ENCODE measurements at places on chromosomes 6 and 20.

DNA sequence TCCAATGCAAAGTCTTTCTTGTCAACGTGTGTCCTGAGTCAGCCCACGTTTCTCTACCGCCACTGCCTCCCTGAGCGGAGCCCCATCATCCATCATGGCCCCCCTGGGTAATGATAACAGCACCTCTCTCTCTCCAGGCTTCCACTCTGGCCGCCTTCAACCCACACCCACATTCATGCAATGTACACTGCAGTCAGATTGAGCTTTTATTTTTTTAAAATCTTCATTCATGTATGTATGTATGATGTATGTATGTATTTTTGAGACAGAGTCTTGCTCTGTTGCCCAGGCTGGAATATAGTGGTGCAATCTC, 245.2 kb downstream of the PREX1 start:
- DNase-seq, result no peak

DNA sequence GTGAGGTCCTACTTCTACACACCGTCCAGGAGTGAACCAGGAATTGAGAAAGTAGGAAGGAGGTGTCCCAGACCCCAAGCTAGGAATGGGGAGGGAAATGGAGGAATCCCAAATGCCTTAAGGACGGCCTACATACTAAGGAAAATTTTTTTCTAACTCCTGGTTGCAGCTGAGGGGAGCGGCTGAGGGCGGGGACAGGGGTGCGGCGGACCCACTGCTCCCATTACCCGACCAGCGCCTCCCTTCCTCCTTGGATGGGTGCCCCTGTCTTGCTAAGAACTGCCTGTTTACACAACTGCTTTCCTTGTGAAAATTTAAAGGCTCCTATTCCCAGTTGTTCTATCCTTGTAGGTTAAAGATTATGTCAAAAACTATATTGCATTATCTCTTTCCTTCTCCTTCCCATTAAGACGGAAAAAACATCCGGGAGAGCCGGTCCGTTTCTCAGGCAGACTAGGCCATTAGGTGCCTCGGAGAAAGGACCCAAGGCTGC, 699 bp upstream of the HSPA1B start:
- DNase-seq, result peak; percentile 75

GRCh38 chr6:73074175-73074574, 151.1 kb downstream of the KHDC1L start:
- peak; percentile 53 for DNase-seq

DNA sequence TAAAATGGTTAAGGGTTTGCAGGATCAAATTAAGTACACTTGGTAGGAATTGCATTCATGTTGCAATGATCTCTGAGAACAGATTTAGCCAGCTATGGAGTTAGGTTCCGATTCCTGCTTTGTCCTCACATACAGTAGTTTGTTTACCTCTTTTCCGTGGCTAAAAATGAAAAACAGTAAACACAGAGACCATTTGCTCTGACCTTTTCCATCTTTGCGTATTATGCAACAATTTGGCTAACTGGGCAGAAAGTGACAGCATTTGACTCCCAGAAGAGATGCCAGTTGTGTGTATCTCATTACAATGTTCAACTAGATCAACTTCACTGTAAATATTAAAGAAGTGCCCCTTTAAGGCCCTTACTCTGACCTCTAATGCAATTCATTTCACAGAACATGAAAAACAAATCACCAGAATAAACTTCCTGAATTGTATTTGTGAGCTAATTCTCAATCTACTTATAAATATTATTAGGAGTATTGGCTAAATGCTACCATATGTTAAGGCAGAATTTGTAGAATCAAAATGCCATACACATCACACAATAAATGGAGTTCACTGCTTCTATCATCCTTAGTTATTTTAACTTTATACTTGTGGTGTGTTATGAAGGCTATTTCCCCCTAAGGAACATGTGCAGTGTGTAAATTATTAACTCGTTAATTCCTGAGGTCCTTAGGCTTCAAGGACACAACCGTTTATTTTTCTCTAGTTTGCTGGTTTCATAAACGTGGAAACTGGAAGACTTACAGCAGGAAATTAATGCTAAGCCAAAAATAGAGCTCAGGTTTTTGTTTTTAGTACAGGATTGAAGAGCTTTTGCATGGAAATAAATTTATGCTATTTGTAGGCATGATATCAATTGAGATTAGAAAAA, 380.7 kb upstream of the CITED2 start:
- DNase-seq, result no peak

DNA sequence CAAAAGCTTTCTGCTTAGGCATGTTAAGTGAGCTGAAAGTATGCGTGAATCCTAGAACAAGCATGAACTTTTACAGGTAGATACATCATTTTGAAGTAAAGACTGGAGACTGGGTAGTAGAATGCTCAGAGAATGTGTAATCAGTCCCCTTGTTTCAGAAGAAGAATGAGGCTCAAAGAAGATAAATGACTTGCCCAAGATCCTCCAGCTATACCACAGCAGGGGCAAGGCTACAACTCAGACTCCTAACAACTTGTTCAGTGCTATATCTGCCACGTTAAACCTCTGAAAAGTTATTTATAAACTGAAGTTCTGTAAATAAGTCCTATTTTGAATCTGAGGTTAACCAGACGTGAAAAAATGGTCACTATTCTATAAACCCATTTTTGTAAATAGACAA, 2.9 kb downstream of the RIPOR2 start:
- DNase-seq, result no peak

DNA sequence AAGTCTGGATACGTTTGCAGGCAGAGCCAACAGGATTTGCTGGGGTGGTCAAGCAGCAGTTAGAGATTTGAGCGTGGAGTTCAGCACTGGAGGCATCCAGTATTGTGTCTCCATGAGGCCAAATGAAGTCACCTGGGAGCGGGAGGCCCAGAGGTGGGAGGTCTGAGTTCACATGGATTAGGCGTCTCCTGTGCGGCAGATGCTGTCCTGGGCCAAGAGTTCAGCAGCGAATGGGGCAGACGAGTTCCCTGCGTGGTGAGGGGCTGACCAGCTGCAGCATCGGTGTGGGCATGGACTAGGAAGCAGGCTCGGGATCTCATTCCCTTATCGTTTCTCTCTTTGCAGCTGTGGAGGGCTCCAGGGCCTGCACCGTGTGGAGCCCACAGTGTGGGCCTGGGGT, 66.2 kb downstream of the BCAS4 start:
- no peak for DNase-seq

- DNase-seq, result no peak
Measured at GRCh38 chr6:17042422-17043147, 59.3 kb upstream of the STMND1 start.

GRCh38 chr6:9205645-9206044, 770.3 kb upstream of the SLC35B3 start:
- DNase-seq, result no peak

GRCh38 chr6:75759207-75759606, 10.2 kb downstream of the MYO6 start:
- DNase-seq, result no peak

DNA sequence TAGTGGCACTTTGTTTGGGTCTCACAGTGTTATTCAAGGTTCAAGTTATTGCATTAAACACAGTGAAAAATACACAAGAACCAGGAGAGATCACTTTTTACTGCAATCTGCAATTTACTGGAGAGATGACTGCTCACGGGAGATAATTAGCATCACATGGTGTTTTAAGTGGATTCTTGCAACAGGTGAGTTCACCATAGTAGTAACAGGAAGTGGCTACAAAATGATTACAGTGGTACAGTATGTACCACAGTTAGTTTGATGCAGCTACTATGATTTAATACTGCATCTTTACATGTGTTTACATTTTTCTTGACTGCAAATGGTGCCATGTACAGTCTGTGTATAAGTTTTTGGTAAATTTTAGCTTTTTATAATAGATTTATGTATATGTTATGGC, 96.5 kb upstream of the SCP2D1 start:
- no peak for DNase-seq

- no peak for DNase-seq
Measured at GRCh38 chr6:88105741-88106340, 58.2 kb downstream of the SPACA1 start.

GRCh38 chr6:7468382-7469081, 72.9 kb upstream of the DSP start:
- DNase-seq, result peak; percentile 26

DNA sequence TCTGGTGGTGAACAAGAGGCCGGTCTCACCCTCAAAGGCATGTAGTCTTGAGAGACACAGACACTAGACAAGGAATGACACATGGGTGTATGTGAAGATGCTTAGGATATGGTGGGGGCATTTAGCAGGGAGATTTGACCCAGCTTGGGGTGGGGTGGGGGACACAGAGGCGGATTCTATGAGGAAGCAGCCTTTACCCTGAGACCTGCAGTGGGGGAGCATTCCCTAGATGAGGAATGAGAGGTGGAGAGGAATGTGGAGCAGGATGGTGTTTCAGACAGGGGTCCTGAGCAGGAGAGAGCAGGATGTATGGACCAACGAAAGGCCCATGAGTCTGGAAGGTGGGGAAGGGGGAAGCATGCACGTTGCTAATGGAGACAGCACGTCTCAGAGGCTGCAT, 57.8 kb downstream of the PHACTR3 start:
- DNase-seq, result no peak

GRCh38 chr6:71277926-71278600, 10.5 kb upstream of the OGFRL1 start:
- DNase-seq, result no peak

DNA sequence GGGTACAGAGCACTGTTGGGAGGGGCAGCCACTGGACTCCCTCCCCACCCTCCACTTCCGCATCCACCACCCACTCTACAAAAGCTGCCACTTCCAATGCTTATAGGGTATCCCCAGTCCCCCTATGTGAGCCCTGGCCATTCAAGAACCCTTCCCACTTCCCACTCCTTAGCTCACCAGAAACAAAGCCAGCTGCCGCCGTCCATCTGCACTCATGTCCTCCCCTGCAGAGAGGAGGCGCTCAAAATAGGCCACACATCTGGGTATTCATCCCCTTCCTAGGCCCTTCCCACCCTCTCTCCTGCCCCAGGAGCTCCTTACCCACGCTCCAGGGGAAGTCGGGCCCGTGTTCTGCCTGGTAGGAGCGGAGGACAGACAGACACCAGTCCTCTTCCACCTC, 6.5 kb upstream of the LY6G5C start:
- DNase-seq, result no peak

GRCh38 chr20:52103913-52104545, 87.5 kb downstream of the ZFP64 start:
- DNase-seq, result no peak

DNA sequence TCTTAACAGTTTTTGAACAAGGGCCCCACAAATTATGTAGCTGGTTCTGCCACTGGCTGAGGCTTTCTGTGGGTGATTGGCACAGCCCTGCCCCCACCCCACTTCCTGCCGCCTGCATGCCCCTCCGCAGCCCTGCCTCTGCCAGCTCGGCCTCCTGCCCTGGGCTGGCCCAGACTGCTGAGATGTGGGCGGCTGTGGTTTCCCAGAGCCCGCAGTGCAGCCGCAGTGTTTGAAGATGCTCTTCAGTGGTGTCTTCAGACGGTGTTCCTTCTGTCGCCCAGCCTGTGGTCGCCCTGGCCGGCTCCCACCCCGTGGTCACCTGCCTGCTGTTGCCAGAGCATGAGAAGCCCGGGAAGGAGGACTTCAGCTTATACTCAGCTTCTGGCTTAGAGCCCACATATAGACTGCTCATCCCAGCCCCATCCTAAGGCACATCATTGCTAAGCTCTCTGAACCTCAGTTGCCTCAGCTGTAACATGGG, 154.3 kb downstream of the VEGFA start:
- no peak for DNase-seq

DNA sequence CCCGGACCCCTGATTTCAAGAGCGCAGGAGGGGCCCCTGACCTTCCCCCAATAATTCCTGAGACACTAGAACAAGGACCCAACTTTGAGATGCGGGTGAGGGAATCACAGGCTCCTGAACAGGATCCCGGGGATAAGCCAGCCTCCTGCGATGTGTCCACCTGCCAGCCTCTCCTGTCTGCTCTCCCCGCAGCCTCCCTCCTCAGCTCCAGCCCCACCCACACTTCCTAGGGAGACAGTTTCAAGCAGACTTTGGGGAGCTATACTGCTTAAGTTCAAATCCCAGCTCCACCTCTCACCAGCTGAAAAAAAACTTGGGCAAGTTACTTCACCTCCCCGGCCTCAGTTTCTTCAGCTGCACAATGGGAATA, 50.8 kb downstream of the GRM4 start:
- DNase-seq, result no peak

GRCh38 chr6:44524476-44525227, 137.1 kb downstream of the CDC5L start:
- no peak for DNase-seq

- no peak for DNase-seq
Measured at GRCh38 chr20:41428285-41428684, 61.7 kb upstream of the EMILIN3 start.

GRCh38 chr6:53873922-53874321, 79.1 kb downstream of the LRRC1 start:
- no peak for DNase-seq

DNA sequence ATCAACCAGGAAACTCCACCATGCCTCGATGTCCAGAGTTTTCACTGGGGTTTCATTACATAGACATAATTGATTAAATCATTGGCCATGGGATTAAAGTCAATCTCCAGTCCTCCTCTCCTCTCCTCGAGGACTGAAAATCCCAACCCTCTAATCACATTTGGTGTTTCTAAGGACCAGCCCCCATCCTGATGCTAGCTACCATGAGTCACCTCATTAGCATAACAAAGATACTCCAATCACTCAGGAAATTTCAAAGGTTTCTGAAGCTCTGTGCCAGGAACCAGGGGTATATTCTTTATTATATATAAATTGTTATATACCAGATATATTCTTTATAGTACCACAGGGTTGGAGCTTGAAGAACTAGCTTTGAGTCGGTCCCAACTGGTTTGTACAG, 212.9 kb upstream of the PRND start:
- no peak for DNase-seq

DNA sequence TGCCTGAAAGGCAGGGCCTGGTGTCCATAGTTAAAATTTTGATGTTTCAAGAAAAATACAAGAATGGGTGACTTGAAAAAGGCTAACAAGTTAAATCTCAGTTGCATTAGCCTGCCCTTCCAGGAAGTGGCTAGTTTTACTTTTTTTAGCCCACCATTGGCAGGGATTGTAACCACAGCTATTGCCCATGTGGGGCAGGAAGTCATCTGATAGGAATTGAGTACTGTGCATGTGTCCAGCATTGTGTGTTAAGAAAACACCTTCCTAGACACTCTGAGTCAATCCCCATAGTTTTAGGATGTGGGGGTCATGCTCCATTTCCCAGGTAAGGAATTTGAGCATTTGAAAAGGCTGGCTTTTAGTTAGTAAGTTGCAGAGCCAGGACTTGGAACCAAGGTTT, 26.9 kb downstream of the LYRM2 start:
- DNase-seq, result no peak
